Urothelium cell line (cell line): ENCODE measurements at places on chromosomes 11 and 22.
A peak's percentile ranks its signal among the peaks of the same experiment; 100 is the strongest.

DNA sequence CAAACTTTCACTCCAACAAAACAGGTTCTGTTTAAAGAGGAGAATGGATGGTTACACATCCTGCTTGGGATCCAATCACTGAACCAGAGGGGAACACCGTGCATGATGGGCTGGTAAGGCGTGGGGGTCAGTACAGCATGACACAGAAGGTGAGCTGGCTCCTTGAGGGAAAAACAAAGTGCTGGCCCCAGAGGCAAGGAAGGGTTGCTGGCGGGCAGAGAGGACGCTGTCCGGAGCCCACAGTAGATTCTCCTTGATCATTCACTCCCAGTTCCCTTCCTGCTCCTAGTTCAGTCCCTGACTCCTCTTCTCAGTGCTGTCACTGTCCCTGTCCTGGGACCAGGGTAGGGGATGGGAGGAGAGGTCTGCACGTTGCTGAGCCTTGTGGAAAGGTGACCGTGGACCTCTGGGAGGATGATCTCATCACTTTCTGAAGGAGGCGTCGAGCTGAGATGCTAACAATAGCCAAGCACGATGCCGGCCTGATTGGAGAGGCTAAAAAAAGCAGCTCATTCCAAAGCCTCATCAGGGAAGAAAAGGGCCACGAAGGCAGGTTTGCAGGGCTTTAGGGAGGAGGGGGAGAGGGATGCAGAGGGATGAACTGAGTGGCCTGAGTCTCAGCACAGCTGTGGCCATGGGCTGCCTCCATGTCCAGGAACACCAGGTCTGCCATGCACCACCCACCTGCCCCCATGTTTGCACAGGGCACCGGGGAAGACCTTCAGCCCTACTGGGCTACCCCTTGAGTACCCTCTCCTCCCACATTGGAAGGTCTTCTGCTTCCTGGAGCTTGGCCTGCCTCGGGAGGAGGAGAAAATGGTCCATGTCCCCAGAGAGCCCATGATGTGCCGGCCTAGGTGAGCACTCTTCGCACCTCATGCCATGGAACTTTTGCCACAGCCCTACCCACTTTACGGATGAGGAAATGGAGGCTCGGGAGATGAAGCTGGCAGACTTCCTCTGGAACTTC lies 72.7 kb upstream of the RTL6 start:
- no peak for DNase-seq

DNA sequence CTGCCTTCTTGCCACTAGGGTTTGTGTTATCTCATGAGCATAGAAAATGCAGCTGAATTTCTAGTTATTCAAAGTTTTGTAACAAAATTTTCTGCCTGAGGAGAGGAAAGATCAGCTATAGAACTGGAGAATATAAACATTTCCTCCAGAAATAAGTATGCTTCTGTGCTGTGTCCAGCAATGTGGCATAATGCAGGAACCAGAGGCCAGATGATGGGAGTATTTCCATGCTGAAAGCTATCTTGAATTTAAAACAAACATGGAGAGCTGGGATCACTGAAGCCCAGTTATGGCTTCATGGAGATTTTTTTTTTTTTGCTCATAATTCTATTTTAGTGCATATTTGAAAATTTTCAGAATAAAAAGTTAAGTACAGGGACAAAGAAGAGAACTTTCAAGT lies 608.2 kb downstream of the SOX6 start:
- no peak for DNase-seq

- DNase-seq = no peak
Measured at GRCh38 chr11:129291546-129291945, 84.1 kb upstream of the BARX2 start.

- DNase-seq = no peak
Measured at GRCh38 chr22:32364210-32364609, 6.5 kb downstream of the RFPL3 start.

DNA sequence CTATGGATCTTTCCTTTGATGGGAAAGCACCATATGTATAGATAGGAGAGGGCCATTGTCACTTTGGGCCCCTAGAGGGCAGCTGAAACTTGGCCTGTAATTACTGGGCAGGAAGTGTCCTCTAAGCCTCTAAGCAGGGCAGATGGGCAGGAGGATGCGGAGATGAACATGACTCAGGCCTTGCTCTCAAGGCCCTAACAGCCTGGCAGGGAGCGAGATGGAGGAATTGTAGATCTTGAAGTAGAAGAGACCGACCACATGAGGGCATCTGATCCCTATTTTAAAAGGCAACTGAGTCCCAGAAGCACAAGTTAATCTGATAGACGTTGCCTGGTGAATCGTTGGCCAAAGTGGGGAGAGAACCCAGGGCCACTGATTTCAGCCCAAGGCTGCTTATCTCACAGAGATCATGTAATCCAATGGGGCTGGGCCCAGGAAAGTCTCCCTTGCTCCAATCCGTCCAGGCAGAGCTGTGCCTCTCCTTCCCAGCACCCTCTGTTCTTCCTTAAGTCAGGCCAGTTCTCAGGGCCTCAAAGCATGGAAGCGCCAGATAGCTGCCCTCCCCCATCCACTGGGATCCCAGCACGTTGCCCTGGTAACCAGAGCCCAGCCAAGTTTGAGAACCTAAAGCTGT lies 2.5 kb upstream of the SEPTIN3 start:
- DNase-seq = no peak

DNA sequence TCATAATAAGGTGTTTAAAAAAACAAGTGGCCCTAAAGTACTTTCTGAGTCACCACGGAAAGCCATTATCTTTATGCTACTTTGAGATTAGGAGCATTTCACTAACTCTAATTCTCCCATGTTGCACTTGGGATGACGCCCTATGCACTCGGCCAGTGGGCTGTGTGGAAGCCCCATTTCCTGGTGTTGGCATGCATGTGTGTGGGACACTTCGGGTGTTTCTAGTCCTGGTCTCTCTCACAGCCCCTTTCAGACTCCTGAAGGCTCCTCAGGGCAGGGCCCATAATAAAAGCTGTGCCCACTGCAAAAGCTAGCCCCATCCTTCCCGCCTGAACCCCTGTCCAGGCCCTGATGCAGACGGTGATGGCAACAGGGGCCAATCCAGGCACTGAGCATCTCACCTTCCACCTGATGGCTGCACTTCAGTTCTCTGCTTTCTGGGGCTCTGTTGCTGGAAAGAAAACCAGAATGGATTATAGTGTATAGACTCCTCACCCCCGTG lies 14.9 kb upstream of the FXYD2 start:
- no peak for DNase-seq

- peak; percentile 31 for DNase-seq
Measured at GRCh38 chr11:45543808-45544422, 121.5 kb downstream of the CHST1 start.

- no peak for DNase-seq
Measured at GRCh38 chr11:104372111-104372510, 208.2 kb upstream of the PDGFD start.

DNA sequence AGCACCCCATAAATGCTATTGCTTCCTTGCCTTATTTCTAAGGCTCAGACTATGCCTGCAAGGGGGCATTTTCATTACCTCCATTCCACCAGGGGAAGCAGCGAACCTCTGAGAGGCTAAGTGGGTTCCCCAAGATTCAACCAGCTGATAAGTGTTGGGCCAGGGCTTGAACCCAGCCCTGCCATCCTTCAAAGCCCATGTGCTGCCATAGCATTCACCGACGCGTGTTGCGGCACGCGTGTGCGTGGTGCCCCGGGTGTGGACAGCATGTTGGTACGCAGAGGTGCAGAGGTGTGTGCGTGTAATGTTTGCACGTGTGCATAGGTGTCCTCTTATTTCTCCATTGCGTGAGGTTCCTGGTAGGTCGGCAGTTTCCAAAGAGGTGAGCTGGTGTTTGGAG lies 66.0 kb upstream of the PPARA start:
- no peak for DNase-seq

DNA sequence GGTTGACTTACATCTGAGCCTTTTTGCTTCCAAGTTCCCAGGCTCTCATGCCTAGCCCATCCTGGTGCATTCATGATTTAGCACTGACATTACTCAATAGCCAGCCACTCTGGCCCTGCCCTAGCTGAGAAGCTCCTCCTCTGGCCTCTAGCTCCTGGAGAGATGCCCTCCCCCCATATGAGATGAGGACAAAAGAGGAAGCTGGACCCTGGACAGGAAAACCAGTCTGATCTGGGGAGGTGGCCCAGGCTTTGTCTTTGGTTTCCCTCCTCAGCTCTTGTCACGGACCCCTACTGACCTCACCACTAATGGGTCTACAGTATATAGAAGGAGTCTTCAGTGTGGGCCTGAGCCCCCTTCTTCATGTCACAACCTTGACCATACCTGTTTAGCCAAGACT lies 3.0 kb downstream of the RHOG start:
- no peak for DNase-seq
